ENCODE measurements at places on chromosomes 7 and 10. TPM values are rescaled to one million over a fixed set of nuclear protein-coding genes. Genes with fewer than 3 reads are reported as not detected.

GRCh38 chr10:89215511-89215910 is 8.4 kb upstream of the CH25H start:
- no peak for DNase-seq

GRCh38 chr10:95221124-95221523 is 27.1 kb downstream of the ACSM6 start:
- no peak for DNase-seq

- no peak for DNase-seq
These were observed 18.5 kb downstream of the HYAL4 start for GRCh38 chr7:123863461-123863860.

- no peak for DNase-seq
These were observed 44.0 kb upstream of the ANK3 start for GRCh38 chr10:60433684-60434083.

The PTF1A gene
- not detected for total RNA-seq
